Activated T-helper 1 cell treated with anti-CD3 and anti-CD28 coated beads, Interleukin-12 subunit alpha, Interleukin-12 subunit beta, Interleukin-2, Interleukin-4 antibody, amounts not matched to agents 30 ng/mL and 10 ng/mL and 1 ng/mL, durations not matched to agents 14 hours and 24 hours and 36 hours (primary cell): ENCODE measurements at places on chromosomes 13 and 19. TPM values are rescaled to one million over a fixed set of nuclear protein-coding genes. Genes with fewer than 3 reads are reported as not detected.

GRCh38 chr13:51645154-51645650, 60.9 kb downstream of the WDFY2 start:
- H3K27ac ChIP-seq, result peak overlapping the region; percentile 62
- peak overlapping the region; percentile 40 for H3K4me3 ChIP-seq
- peaks cover 3% of the 10 kb centered on the region for H3K36me3 ChIP-seq
- DNase-seq, result no peak
- H3K27me3 ChIP-seq, result no peaks in the 10 kb centered on the region

DNA sequence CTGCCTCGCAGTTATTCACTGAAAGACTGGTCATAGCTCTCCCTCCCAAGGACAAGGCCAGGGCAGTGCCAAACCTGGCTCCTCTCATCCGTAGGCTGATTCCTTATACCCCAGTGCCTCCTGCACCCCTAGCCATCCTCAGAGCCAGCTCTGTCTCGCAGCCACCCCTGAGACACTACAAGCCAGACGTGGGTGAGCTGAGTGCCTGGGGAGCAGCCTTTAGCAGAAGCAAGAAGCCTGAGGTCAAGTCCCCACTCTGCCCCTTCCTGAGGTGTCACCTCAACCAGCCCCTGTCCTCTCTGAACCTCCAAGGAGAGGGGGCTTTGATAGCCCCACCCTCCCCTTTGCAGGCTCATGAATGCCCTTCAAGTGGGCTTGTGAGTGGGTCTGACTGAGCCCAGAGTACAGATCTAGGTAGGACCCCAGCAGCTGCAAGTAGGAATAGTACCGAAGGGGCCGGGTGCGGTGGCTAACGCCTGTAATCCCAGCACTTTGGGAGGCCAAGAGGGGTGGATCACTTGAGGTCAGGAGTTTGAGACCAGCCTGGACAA, 14.8 kb upstream of the AKAP8L start:
- peak overlapping the region; percentile 88 for H3K27ac ChIP-seq
- H3K27me3 ChIP-seq, result no peaks in the 10 kb centered on the region
- peaks cover 8% of the 10 kb centered on the region for H3K36me3 ChIP-seq
- peak overlapping the region; percentile 91 for H3K4me3 ChIP-seq
- no peak for DNase-seq

DNA sequence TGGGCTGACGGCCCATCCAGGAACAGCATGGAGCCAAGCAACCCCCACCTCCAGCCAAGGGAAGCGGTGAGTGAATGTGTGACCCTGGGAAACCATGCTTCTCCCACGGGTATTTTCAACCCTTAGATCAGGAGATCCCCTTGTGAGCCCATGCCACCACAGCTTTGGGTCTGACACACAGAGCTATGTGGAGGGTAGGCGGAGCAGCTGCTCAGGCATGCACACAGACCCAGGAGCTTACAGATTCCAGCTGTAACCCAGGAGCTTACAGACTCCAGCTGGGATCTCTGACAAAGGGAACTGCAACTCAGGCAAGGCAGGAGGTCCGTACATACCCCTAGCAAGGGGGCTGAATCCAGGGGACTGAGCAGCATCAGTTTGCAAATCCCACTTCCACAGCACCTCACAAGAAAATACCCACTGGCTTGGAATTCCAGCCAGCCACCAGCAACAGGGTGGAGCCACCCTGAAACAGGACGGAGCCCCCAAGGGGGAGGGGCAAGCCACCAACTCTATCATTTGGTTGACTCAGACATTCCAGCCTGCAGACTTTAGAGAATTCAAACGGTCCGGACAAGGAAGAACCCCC, 40.8 kb upstream of the RFXAP start:
- H3K27ac ChIP-seq, result no peak overlapping the region
- peaks cover 3% of the 10 kb centered on the region for H3K27me3 ChIP-seq
- H3K4me3 ChIP-seq, result no peak overlapping the region
- H3K4me1 ChIP-seq, result no peaks in the 10 kb centered on the region

DNA sequence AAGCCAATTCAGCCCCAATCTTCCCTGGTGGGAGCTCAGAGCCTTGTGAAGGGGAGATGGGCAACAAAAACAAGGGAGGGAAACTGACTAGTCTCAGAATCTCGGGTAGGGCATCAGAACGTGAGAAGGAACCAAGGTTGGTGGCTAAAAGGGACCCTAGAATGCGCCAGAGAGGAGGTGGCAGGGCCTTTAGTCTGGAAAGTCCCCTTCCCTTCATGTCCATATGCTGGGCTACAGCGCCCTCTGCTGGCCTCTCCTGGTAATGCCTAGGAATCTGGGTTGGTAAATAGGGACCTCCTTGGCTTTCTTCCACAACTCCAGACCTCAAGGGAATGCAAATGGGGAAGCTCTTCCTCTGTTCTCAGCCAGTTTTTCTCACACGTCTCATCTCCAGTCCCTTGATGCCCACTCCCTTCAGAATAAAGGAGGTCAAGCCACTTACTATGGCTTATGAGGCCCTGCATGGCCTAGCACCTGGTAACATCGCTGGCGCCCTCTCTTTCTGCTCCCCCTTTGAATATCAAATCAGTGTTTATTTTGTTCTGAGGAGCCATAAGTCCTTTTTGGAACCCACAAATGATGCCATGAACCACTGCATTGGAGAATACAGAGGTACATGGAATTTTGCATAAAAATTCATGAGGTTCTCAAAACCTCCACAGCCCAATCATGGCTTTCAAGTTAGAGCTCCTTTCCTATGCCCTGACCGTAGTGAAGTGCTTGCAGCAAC, 1.4 kb upstream of the CCDC97 start:
- DNase-seq, result peak; percentile 85
- peaks cover 43% of the 10 kb centered on the region for H3K36me3 ChIP-seq
- H3K27me3 ChIP-seq, result no peaks in the 10 kb centered on the region
- H3K4me3 ChIP-seq, result peak overlapping the region; percentile 95
- H3K27ac ChIP-seq, result peak overlapping the region; percentile 94

- H3K36me3 ChIP-seq, result no peaks in the 10 kb centered on the region
- no peak for DNase-seq
- H3K4me3 ChIP-seq, result no peak overlapping the region
- no peaks in the 10 kb centered on the region for H3K4me1 ChIP-seq
- no peaks in the 10 kb centered on the region for H3K27me3 ChIP-seq
Observed at GRCh38 chr13:105543742-105544141, 991.7 kb downstream of the EFNB2 start.

Gene LILRA6
- total RNA-seq, result 0.27 and 0.36 TPM in 2 replicates

Gene ACTMAP
- 9.5 and 10.0 TPM in 2 replicates for total RNA-seq
